ENCODE measurements at places on chromosomes 4 and X.

DNA sequence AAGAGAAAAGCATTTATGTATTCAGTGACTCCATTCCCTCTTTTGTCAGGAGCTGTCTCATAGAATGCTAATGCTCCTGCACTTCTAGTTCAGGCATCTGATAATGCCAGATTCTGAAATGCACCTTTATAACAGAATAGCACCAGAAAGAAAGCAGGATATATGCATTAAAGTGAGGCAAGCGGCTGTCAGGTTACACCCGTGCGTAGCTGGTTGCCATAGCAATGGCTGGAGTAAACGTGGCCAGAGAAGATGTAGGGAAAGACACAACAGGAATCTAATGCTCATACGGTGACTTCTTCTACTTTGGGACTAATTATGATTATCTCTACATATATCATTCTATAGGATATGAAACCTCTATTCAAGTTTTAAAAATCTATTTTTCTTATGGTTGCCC, 5.9 kb downstream of the EMCN start:
- no peak for DNase-seq

- DNase-seq = no peak
These were observed 5.2 kb downstream of the SH3KBP1 start for GRCh38 chrX:19882066-19882775.

- no peak for DNase-seq
These were observed 84.4 kb upstream of the ARMCX2 start for GRCh38 chrX:101744085-101744484.

DNA sequence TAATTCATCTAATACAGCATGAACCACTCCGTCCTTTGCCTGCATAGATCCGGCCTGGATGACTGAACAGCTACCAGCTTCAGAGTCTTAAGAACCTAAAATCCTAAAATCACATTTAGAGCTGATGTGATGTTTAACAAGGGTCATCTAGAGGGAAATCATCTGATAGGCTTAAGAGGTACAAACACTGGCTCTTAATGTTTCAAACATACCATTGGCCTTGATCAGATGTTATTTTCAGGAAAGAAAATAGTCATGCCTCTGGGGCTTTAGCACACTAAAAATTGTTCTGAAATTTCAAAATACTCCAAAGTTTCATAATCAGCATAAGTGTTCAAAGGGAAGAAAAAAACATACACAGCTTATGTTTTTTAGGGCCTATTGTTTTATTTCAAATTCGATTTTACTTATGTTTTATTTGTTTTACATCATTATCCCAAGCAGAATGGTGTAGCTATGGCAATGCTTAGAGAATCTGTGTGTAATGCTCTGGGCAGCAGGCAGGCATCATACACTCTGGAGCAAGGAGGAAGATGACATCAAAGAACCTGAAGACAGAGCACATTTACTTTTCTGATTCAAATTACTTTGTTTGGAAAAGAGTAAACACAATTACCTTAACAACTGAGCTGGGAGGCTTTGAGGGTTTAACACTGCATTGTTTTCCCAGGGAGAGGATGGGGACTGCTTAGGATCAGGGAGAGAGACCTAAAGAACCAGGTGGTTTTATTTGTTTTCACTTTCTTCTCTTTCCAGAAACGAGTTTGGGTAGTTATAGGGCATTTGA, 25.3 kb upstream of the LEF1 start:
- DNase-seq = no peak

DNA sequence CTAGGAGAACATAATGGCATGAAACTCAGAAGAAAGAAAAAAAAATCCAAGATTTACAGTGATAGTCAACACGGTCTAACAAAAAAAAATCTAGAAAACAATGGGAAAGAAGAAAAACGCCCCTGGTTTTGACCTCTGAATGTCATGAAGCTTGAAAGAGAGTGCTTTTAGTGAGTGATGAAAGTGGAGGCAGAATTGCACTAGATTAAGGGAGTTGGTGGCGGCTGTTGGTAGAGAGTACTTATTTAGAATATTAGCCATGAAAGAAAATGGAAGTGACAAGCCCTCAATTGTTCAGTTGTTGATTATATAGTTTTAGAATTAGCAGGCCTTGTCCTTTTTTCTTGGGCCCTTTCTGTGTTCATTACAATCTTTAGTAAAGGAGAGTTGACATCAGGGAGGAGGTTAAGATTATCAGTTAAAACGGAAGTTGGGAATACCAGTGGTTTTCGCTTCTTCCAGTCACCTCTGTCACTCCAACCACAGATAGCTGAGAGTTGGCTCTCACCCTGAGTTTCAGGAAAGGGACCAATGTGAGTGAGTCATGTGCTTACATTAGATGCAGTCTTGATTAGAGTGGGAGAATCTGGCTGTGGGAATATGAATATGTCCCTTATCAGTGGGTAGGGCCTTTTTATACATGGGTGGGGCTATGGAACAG, 29.7 kb downstream of the EREG start:
- no peak for DNase-seq

DNA sequence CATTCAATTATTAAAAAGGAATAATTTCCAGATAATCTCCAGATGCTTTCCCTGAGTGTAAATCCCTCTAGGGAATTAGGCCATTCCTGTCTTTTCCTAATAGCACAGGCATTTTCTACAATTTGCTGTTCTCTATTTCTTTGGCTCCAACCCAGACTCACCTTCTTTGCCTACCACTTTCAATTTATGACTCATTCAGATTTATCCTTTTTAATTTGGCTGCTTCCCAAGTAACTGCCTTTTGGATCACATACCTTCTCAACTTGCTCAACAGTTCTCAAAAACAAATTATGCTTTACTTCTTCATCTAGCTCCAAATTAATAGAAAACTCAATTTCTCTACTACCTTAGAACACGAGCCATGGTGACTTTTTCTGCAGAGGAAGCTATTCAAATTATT, 1166.3 kb upstream of the PCDH7 start:
- DNase-seq = no peak

DNA sequence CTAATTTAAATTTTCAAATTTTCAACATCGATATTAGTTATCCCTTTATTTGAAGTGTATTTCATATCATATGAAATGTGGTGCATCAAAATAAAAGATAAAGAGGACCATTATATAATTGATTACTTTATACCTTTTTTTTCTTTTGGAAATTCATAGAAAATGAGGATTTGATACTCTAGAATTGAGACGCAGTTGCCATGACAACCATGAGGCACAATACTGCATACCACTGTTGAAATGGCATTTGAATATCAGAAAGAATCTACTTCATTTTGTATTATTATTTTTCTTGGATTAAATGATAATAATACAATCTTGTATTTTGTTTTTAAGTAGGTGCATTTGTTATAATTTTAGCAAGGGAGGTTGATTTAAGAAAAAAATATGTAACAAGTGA, 323.1 kb downstream of the PCDH18 start:
- no peak for DNase-seq

DNA sequence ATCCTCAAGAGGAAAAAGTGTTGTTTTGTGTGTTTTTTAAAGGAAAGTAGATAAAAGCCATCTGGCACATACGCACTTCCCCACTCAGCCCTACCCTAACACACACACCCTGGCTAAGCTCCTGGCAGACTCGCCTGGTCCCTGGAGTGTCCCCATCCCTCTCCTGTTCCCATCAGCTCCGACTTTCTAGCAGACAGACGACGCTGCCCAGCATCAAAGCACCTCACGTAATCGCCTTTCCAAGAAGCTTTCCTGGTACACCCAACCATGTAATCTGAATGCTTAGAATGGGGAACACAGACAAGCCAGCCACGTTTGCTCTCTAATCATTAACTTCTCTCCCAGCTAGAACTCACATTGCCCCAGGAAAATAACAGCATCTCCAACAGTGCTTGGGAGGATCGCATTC, 116.2 kb downstream of the AFAP1 start:
- no peak for DNase-seq

All from CD4-positive, alpha-beta T cell treated with Interferon alpha-2 for 1 hour (primary cell).